ENCODE measurements at places on chromosomes 12 and 14.

- DNase-seq, result no peak
Measured at GRCh38 chr12:111975161-111975931, 37.6 kb downstream of the TMEM116 start.

GRCh38 chr12:92634730-92635129, 68.1 kb upstream of the PLEKHG7 start:
- DNase-seq, result no peak

DNA sequence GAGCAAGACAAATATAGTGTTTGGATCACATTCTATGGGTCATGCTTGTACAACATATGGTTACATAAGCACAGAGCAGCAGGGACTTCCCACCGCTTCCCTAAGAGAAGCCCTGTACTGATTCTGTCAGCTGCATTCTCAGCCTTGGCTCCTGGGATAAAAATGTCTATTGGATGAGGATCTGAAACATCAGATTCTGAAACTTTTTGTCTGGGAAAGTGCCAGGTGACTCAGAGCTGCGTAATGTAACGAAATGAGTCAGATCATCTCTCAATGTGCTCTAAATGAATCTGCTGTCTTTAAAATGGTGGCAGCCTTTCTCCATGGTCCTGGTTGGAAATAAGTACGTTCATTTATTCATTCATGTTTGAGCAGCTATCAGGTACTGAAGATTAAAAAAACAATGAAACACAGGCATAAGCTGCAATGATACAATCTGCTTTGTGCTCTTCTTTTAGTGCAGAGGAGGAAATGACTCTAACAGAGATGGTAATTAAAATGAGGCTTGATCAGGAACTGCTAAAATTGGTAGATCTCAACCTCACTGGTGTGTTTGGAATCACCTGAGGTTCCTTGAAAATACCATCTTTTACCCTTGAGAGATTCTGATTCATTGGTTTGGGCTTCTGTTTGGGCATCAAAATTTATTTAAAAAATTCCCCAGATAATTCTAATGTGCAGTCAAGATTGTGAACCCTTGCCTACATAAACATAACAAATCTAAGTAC, 99.1 kb upstream of the NAP1L1 start:
- no peak for DNase-seq

DNA sequence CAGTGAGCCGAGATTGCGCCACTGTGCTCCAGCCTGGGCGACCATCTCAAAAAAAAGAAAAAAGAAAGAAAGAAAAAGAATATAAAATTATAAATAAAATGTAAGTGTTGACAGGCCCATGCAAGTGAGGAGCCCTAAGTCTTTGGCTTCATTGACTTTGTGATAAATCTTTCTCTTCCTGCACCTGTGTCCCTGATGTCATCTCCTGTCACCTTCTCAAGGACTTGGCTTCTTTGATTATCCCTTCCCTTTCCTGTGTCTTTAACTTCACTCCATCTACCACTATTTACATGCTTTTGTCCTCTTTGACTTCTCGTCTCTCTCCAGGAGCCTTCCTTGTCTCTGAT, 33.6 kb upstream of the WNK1 start:
- DNase-seq, result no peak

GRCh38 chr14:33369041-33369440, 430.4 kb downstream of the NPAS3 start:
- DNase-seq, result no peak

DNA sequence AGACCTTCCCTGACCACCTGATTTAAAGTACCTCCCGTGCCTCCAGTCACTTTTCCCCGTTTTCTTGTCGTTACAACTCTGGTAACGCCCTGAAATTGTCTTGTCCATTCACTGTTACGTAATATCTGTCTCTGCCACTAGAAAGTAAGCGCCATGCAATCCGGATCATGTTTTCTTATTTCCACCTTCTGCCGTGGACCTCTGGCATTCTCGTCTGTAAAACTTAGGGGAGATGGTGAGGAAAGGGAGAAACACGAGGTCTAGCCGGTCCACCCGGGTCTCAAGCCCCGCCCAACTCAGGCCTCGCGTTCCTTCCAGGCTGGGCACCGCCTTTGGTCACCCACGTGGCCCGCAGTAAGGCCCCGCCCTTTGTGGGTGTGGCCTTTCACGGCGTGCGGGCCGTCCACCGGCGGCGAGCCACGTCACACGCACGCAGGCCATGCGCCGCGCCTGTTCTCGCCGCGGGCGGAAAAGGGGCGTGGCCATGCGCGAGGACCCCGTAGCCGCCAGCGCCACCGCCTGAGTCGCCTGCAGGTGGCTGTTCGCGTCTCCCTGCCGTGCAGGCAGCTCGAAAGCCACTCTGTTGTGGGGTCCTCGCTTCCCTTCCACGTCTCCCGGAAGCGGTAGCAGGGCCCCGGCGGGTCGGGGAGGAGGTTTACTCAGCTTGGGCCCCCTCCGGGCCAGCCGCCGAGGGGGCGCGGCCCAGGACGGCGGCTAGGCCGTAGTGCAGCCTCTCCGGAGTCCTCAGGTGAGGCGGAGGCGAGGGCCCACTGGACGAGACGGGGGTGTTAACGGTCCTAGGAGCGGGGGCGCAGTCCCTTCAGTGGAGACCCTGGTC, at the start of gene GOLGA5:
TSS of gene GOLGA5 (plus strand) at position 597 of the 838 bp plus-strand sequence. CDS start 3,133 bp downstream, outside the sequence.
- peak; percentile 99 for DNase-seq

DNA sequence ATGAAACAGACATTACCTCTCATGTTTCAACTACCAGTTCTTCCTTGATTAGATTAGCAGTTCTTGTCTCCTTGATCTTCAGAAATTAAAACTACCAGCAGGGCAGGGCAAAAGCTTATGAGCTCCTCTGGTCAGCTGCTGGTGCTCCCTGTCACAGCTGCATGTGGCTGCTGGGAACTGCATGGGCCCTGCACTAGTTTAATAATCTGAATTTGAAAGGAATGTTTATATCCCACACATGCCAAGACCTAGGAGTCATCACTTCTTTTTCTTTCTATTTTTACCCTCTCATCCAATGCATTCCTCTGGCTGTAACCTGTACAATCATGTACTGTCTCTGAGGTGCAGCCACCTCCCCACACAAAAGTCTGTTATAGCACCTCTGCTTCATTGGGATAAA, 73.9 kb downstream of the ARMH4 start:
- no peak for DNase-seq

GRCh38 chr14:89357655-89358297, 59.3 kb downstream of the FOXN3 start:
- DNase-seq, result no peak

GRCh38 chr12:88628856-88629509, 48.7 kb upstream of the KITLG start:
- DNase-seq, result no peak

DNA sequence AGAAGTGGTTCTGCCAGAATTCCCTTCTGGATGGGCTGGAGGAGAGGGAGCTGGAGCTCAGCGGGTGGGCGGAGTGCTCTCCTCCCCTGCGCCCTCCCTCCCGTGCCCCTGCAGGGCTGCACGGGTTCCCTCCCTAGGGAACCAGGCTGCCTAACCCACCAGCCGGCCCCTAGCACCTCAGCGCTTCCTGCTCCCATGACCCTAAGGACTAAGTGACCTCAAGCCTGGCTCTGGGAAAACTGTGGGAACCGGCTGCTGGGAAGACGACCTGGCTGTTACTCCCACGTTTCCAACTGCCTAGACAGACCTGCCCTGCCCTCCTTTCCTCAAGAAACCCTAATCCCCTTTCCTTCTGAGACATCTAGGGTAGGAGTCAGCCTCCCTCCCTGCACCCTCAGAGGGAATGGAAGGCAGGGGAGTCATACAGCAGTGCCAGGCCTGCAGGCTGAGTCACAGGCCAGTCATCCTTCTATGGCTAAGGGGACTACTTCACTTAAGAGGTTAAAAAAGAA, 31.5 kb downstream of the SLC6A12 start:
- no peak for DNase-seq

GRCh38 chr12:121423682-121424623, 24.0 kb downstream of the RNF34 start:
- no peak for DNase-seq
